ENCODE measurements at places on chromosomes 2 and 18.

DNA sequence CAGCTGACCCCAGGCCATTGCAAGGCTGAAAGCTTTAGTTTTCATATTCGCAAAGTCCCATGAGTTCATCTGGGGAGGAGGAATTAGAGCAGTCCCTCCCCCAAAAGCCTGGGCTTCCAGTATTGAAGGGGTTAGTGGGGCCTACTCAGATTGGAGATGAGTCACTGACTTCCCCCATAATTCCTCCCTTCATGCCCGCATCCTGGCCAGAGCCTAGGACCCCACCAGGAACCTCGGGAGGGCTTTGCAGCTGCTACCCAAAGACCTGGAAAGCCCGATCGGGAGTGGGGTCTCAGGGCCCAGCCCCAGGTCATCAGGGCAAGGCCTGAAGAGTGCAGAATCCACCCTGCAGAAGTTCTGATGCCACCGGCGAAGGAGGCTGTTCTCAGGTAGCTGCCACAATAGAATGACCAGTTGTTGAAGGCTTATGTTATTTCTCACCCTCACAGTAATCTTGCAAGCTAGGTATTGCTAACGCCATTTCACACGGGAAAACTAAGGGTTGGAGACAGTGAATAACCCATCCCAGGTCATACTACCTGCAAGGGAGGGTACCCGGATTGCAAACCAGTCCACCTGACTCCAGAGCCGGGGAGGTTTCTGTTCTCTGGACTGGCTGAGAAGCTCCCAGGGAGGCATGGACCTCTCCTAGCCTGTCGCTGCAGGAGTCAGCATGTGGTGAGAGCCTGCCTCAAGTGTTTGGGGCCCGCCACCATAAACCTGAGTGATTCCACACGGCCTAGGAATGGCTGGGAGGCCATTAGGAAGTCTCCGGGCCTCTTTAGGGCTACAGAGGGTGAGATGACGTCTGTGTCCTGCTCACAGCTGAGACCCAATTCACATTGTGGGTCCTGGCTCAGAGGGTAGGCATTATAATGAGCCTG, 5.8 kb upstream of the ARID5A start:
- no peak for DNase-seq

DNA sequence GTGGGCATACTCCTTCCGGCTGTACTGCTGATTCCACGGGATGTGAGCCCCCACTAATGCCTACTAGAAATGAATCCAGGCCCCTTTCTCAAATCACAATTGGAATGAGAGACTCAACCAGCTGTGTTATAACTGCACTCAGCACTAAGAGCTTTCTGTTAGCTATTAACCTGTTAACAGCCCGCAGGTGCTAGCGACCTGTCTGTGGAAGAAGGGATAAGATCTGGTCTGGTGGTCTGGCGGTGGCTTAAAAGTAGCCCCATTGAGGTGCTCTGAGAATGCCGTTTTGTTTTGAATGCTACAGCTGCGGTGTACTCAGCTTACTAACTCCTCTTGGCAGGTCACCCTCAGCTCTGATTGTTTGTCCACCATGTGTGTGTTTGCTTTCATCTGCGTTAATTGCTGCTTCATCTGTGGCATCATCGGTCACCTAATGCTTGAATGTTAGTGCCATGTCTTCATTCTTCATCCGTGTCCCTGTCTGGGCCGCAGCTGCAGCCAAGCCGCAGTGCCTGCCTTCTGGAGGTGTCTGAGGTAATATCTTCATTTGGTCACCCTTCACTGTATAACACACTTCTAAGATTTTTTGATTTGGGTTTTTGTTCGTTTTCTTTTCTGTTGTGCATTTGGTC, 16.3 kb downstream of the RAB12 start:
- no peak for DNase-seq

GRCh38 chr2:1727796-1728474, 16.4 kb downstream of the PXDN start:
- DNase-seq, result no peak

GRCh38 chr18:13726232-13726971, at the start of the genes FAM210A and RNMT:
Gene FAM210A (minus strand): TSS chr18:13726558. CDS start chr18:13682077, 44,481 bp downstream.
Gene RNMT (plus strand): TSS chr18:13726673. CDS start chr18:13731518, 4,845 bp downstream.
- DNase-seq, result peak; percentile 93

GRCh38 chr18:8870528-8870927, 165.2 kb downstream of the MTCL1 start:
- DNase-seq, result no peak

GRCh38 chr2:84493514-84493913, 22.8 kb upstream of the DNAH6 start:
- no peak for DNase-seq

- DNase-seq, result no peak
These were observed 37.2 kb upstream of the DNMT3A start for GRCh38 chr2:25378731-25379490.

DNA sequence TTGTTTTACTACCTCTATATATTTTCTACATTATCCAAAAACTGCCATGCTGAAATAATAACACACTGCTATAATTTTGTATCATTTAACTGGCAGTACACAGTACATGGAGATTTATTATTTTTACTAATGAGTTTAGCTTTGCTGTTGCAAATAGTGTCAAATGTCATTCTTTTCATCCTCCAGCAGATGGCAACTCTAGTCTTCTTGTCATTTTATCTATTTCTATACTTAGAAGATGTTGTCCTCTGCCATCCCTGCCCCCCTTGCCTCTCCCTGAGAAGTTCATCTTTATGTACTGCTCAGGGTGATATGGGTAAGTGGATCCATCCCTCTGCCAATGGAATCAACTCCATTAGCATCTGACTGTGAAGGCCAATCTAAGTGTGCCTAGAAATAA, 21.7 kb upstream of the LRRTM1 start:
- DNase-seq, result no peak

- no peak for DNase-seq
These were observed 56.3 kb upstream of the ZDBF2 start for GRCh38 chr2:206218156-206218555.

DNA sequence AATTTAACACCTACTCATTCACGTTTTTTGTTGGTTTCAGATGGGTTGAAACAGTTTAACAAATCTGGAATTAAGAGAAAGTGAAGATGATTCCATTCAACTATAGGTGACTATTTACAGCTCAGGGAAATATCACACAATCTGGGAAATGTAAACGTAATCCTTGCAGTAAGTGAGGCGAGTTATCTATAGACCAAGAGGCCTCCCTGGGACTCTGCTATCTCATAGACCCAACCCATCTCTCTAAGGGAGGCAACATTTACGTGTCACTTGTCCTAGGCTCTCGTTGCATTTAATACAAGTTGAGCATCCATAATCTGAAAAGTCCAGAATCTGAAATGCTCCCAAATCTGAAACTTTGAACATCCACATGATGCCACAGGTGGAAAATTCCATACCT, 2.0 kb upstream of the MOB4 start:
- no peak for DNase-seq

Data from activated CD4-positive, alpha-beta T cell treated with anti-CD3 and anti-CD28 coated beads, Interleukin-2, amount 50 U/mL, for 4 hours (primary cell).